ENCODE measurements at places on chromosomes 5 and 9.

GRCh38 chr9:129557192-129558036 lies 63.5 kb downstream of the C9orf50 start:
- DNase-seq: no peak

DNA sequence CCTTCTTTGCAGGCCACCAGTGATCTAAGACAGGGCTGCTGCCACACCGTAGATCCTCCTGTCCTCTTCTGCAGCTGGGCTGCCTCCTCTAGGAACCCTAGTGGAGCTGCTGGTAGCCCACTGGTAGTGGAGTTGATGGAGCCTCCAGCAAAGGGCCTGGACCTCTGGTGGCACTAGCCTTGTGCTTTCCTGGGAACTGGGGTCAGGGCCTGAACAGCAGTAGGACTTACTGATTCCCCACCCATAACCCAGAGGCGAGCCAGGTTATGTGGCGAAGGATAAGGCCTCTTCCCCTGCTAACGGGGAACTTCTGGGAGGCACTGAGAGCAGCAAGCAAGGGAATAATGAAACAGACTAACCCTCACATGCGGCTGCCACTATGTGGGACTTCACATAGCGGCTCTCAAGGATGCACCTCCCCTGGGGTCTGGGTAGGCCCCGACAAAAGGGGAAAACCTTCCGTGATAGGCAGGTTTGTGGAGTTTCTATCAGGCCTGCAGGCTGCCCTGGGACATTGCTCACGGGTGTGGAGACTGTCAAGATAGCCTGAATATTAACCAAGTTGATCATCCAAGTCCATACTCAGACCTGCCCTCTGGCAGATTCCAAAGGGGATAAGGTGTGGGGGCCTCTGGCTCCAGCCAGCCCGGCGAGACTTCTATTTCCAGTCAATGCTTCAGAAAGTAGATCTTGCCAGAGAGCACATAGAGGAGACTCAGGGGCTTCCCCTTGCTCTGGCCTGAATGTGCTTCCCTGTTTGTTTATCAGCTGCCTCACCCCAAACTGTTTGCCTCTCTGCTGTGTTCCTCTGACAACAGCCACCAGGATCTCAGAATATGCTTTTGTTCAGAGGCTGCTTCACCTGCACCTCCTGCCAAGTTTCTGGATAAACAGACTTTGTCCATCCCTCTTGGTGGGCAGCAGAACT lies 7.4 kb downstream of the SLC22A4 start:
- no peak for DNase-seq

- peak; percentile 50 for DNase-seq
These were observed 87.6 kb downstream of the ERP44 start for GRCh38 chr9:100011062-100011681.

DNA sequence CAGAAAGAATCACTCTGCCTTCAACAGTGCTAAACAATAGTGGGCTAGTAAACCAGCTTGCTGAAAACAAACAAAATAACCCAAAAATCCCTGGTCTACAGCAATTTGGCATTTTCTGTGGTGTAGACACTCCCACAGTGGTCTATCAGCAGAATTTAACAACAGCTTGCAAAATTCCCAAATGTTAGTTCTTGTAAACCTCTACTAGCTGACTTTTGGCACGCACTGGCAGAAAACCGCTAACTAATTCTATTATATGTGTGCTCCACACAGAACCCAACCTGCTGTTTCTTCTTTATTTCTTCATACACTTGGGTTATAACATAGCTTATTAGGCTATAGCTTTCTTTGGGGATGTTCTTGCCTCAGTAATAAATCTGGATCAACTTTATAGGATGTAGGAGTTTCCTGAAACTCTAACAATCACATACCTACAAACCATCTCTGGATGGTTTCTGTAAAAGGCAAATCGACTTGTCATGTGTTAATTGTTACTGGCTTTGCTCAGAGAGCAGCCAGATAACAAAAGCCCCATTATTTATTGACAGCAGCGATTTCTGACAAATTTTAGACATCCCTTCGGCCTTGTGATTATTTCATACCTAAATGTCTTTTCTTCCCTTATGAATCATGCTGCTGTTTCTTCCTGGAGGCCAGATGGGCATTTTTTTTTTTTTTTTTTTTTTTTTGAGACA lies 82.7 kb upstream of the NAA35 start:
- no peak for DNase-seq

- no peak for DNase-seq
These were observed at the start of gene MEF2C for GRCh38 chr5:88883059-88883835. MEF2C (minus strand) TSS chr5:88883184; CDS start chr5:88823788, 59,396 bp downstream.

DNA sequence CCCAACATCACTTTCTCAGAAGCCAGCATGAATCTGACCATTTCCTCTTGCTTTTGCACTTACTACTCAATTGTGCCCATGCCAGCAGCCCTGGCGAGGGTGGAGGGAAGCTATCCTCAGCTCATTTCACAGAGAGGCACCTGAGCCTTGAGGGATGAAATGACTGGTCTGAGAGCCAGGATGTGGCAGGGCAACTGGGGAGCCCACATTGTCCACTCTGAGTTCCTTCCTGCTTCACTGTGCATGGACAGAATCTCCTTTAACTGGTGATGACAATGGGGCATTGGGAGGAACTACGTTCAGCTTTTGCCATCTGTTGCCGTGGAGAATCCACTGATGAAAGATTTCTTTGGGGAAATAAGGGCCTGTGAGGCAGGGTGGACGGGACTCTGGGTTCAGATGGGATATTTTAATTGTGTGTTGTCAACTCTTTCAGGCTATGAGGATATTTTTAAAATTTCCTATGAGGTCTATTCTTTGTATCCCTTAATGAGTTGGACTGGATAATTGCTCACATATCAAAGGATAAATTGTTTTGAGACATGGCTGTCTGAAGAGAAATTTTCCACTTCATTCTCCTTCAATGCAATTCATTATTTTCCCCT lies 78.3 kb downstream of the TNC start:
- no peak for DNase-seq

- no peak for DNase-seq
These were observed 37.8 kb upstream of the UNC5A start for GRCh38 chr5:176772271-176773210.

All from CD4-positive, alpha-beta T cell treated with Interleukin-15 for 4 hours (primary cell).